ENCODE measurements at places on chromosomes 3 and 15.

DNA sequence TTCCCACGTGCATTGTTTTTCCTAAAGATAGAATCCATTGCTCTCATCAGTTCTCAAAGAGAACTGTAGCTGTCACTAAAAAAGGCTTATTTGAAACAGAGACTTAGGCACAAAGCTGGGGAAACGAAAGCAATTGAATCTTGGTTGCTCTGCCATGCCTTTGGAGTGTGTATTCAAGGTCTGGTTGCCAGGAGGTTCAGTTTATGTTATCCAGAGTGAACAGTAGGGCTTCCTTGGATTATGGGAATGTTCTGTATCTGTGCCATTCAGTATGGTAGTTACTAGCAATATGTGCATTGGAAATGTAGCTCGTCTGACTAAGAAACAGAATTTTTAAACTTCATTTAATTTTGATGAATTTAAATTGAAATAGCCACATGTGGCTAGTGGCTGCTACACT is 50.6 kb downstream of the CLSTN2 start:
- no peak for DNase-seq

- no peak for DNase-seq
Observed at GRCh38 chr3:2023959-2024358, 74.7 kb upstream of the CNTN4 start.

DNA sequence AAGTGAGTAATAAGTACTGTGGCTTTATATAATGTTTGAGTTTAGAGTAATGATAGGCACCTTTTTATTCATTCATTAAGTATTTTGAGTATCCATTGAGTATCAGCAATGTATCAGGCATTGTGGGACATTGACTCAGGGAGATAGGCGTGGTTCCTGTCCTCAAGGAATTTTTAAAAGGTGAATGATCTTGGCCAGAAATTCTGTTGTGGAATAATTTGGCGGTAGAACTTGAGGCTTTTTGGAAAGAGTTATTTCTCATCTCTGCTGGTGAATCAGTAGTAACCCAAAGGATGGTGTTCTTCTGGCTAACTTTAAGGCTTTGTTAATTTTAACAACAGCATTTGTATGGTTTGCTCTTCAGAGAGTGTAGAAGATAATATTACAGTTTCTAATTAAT is 2.0 kb downstream of the RAB7A start:
- DNase-seq = no peak

DNA sequence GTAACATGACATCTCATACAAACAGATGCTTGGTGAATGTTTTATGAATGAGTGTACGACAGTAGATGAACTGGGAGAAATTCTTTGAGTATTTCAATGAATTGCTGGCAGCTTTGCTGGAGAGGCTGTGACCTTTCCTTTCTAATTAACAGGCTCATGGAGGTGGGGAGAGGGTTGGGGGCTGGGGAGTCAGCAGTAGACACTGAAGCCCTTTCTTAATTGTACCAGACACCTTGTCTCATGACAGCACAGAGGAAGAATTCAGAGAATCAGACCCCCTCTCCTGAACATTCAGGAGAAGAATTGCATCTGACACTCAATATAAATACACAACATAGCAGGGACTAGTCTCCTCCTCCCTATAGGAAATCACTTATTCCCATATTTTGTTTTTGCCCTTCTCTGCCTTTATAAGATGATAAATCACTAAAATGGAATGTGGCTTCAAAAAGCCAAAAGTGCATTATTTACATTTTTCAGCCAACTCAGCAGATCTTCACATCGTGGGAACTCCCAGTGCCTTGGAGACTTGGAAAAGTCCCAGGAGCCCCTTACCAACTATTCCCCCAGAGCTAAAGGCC is 66.2 kb upstream of the TPM1 start:
- no peak for DNase-seq

GRCh38 chr15:98324341-98324970 is 323.9 kb upstream of the IGF1R start:
- DNase-seq = no peak

GRCh38 chr3:136667081-136667480 is 85.1 kb downstream of the STAG1 start:
- no peak for DNase-seq

Measured in inflammatory macrophage treated with lipopolysaccharide for 1 hour (primary cell).